ENCODE measurements at places on chromosomes 11 and 22.

DNA sequence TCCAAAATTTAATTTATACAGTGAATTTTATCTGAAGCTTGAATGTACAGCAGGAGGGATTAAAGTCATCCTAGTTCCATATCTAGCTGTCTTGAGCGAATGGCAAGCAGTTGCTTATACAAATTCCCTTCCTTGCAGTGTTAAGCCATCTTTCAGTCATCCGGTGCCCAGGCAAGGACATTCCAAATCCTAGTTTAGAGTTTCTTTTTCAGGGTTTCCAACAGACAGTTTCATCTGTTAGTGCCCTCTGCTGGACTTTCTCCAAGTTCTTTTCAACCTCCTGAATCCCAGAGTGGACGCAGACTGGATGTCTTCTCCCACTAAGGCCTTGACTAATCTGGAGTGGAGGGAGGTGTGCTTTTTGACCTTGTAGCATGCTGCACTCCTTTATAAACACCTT is 45.4 kb downstream of the GRAMD1B start:
- peak; percentile 77 for DNase-seq

DNA sequence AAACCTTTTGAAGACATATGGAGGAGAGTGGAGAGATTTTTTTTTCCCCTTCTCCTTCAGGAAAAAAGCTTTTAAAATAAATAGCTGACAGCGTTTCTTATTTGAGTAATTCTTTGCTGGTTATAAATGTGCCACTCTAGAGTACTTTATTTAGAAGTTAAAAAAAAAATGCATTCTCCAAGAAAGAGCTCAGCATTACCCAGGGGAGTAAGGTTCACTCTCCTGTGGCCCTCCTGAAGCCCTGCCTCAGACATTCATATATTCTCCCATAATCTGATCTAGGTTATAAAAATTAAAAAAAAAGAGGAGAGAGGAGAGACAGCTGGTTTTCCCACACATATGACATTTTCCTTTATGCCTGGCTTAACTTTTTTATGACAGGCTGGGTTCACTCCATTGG is 545.2 kb upstream of the CADM1 start:
- DNase-seq: no peak

- no peak for DNase-seq
These were observed 324.1 kb downstream of the C11orf87 start for GRCh38 chr11:109745996-109746625.

- DNase-seq: peak; percentile 86
These were observed 44.6 kb downstream of the LIF start for GRCh38 chr22:30201945-30202344.

DNA sequence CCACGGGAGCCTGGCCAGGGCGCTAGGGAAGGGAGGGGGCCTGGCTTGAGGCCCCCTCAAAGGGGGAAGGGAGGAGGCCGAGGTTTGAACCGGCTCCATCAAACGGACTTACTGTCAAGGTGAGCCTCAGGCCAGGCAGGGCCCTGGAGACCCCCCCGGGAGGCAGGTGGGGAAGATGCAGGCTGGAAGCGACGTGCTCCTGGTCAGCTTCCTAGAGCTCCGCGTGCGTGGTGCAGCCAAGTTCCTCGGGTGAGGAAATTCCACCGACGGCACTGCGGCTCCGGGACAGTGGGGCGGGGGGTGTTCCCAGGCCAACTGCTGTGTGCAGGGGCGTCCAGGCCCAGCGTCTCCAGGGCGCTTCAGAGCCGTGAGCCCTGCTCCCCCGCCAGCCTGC is 7.2 kb upstream of the TRABD start:
- DNase-seq: no peak

DNA sequence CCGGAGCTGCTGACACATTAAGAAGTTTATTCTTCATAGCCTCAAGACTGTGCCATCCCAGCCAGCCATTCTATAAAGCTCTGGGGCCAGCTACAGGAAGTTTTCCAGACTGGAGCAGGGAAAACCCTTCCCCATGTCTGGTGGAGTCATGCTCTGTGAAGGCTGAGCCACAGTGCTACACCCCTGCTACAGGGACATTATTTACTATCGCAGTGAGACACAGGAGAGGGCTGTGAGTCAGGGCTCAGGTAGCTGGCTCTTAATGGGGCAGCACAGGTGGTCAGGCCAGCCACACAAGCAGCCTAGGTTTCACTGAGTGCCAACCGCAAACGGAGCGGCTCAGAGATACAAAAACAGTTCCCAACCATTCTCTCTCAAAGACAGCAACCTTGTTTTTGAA is 12.1 kb downstream of the HPS4 start:
- DNase-seq: peak; percentile 53

GRCh38 chr11:69052343-69053168 is 3.8 kb downstream of the TPCN2 start:
- no peak for DNase-seq

DNA sequence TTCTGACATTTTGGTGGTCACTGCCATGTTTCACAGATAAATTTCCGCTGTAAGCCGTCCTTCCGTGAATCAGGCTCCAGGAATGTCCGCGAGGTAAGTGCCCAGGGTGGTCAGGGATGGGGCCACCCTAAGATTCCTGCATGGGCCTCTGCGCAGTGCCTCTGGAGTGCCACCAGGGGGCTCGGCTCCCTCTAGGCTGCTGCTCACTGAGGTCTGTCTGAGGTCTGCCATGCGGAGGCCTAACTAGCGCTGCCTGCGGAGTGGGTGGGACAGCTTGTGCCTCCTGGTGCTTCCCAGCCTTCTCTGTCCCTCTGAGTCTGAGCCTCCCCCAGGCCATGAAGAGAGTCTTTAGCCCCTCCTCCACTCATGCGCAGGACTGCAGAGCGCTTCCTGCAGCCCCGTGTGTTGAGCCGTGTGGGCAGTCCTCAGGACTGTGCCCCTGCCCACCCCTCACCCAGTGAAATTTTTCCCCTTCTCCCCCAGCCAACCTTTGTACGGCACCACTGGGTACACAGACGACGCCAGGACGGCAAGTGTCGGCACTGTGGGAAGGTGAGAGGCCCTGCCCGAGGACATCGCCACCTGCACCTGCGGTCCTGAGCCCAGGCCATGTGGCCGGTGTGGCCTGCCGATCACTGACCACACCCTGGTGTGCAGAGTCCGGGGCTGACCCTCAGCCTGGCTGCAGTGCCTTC is 11.9 kb upstream of the MDK start:
- peak; percentile 80 for DNase-seq

All from fibroblast of pulmonary artery (primary cell).